ENCODE measurements at places on chromosomes 11 and 22.

GRCh38 chr11:14089690-14090462 is 127.4 kb downstream of the SPON1 start:
- no peak for DNase-seq

- no peak for DNase-seq
Observed at GRCh38 chr22:30919973-30920372, 48.6 kb downstream of the MORC2 start.

DNA sequence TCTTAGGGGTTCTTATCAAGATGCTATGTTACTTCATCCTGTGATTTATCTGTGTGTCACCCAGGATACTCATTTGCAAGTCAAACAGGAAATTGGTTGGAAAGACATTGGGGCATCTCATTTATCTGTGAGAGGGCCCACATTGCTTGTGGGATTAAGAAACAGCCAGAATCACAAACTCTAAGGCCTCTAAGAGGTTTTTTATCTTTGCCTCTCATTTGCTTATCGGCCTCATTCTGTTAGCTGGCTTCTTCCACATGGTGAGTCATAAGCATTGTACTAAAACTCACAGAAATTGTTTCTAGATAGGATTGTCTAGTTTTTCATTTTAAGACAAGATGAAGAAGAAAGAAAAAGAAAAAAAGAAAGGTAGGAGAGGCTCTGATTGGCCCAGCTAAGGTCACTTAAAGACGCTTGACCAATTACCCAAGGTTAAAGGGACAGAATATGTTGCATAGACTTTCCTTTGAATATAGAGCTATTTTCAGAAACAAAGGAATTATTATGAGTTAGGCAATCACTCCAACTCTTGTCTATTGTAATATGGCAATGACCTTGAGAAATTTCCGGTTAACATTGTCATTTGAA is 121.9 kb downstream of the ARHGAP42 start:
- no peak for DNase-seq

DNA sequence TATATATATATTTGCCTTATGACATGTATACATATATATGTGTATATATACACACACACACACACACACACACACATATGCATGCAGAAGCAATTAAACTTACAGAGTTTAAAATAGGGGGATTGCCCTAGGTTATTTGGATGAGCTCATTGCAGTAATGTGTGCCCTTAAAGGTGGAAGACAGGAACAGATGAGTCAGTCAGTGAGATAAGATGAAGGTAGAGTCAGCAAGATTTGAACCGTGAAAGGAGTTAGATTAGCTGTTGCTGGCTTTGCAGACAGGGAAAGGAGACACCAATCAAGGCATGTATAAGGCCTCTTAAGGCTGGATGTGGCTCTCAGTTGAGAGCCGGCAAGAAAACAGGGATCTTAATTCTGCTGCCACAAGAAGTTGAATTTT is 902.4 kb upstream of the RAG2 start:
- no peak for DNase-seq

DNA sequence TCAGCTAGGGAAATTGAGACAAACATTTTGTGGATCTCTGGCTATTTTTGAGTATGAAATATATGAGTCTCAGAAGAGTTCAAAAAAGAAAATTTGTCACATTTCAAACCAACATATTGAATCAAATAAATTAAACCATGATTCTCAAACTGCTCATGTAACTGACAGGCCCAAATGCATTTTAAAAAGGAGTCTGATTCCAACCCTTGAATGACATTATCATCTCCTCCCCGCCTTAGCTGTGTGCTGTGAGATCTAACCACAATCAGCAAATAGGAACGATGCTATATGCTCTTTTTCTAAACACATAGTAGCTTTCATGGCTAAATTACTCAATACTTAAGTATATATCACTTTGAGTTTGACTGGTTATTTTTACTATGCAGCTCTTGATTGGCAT is 57.1 kb downstream of the EFCAB6 start:
- no peak for DNase-seq

DNA sequence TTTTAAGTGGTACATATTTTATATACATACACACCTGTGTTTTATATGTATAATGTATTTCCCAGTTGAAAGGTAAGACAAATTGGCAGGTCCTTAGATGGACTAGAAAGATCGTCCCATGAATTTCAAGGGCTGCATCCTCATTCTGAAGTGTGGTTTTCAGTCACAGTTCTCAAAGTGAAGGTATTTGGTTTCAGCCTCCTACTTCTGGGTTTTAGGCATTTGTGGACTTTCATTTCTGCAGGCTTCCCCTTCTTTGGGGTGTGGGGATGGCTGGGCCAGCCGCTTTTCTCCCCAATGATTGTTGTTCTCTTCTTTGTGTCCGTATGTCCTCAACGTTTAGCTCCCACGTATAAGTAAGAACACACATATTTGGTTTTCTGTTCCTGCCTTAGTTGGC is 10.0 kb downstream of the DCPS start:
- DNase-seq: no peak

GRCh38 chr11:128735935-128736605 is 42.2 kb downstream of the FLI1 start:
- DNase-seq: no peak

DNA sequence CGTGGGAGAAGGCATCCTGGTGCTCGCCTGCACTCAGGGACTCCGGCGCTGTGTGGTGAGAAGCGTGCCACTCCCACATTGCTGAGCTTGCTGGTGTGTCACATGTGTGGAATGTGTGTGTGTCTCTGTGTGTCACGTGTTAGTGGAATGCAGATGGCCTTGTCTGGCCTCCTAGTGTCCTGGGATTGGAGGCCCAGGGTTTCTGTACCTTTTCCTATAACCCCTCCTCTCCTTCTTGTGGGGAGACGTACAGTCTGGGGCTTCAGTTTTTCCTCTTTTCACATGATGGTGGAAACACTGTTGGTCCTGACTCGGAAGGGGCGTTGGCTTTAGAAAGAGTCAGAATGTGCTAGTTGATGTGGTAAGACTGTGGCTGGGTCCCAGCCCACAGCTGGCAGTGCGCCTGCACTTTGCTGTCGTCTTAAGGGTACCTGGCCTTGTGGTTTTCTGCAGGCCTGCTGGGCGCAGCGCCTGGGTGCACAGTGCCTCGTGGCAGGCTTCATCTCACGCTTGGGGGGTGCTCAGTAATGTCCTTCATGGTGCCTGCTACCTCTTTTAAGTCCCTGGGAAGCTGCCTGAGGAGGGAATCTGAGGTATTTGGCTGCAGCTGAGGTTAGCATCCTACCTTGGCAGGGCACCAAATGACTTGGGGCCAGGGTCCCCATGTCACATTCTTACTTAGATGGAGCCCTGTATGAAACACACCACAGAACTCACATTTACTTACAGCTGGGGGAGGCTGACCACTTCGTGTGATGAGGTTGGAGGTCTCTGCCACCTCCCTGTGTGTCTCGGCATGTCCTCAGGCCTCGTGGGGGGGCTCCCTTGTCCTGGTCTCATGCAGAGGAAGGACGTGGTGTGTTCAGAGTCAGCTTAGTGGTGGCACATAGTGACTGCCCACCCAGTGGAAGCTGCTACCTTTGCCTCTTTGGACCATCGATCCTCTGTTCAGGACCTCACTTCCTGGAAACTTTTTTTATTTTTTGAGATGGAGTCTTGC is 61.9 kb downstream of the MED15 start:
- peak; percentile 87 for DNase-seq

GRCh38 chr11:94870422-94870821 is 102.3 kb downstream of the AMOTL1 start:
- no peak for DNase-seq

DNA sequence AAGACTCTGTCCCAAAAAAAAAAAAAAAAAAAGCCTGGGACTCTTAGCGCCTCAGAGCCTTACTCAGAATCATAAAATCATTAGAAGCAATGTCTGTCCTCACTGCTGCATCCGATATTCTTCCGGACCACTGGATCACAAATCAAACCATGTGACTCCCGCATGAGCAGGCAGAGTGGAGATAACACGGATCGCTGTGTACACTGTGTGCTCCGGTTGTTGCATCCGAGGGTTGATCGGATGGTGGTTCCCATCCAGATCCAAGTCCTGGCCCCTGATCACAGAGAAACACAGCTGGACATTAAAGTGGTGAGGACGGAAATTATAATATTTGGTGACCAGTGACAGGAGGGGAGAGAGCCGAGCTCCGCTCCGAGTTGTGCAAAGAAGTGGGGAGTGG is 9.7 kb upstream of the TXNRD2 start:
- no peak for DNase-seq

- DNase-seq: no peak
Observed at GRCh38 chr22:47057916-47058585, 295.6 kb downstream of the TBC1D22A start.

- no peak for DNase-seq
Observed at GRCh38 chr11:57134284-57134683, 47.5 kb upstream of the LRRC55 start.

GRCh38 chr22:31943206-31943977 is 943 bp upstream of the YWHAH start:
- DNase-seq: no peak

- no peak for DNase-seq
Observed at GRCh38 chr22:23137905-23138561, 3.8 kb downstream of the RSPH14 start.

DNA sequence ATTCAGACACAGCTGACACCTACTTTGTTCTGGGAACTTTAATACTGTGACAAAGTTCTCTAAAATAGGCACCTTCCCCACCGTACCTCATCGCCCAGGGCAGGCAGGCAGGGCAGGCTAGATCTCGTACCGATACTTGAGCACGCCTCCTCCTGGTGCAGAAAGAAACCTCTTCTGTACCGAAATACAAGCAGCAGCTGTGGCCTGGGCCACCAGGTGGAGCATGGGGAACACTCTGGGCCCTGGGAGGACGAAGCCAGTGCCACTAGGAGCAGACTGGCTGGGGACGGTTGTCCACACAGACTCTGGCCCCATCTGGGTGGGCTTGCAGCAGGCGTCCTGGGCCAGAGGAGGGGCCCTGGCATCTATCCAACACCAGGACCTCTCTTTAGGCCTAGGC is 12.8 kb downstream of the PMM1 start:
- DNase-seq: no peak

DNA sequence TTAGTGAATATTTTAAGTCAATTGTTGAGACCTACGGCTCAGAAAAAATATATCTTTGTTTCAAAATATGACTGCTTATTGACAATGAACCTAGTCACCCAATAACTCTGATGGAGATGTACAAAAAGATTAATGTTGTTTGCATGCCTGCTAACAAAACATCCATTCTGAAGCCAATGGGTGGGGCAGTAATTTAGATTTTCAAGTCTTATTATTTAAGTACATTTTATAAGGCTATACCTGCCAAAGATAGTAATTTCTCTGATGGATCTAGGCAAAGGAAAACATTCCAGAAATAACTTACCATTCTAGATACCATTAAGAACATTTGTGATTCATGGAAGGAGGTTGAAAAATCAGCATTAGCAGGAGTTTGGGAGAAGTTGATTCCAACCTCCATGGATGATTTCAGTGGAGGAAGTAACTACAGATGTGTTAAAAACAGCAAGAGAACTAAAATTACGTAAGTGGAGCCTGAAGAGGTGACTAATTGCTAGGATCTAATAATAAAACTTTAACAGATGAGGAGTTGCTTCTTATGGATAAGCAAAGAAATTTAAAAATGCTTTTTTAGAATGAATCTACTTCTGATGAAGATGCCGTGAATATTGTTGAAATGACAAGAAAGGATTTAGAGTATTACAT is 26.4 kb upstream of the OR8D2 start:
- no peak for DNase-seq

GRCh38 chr11:65505466-65506289 is 6.8 kb downstream of the MALAT1 start:
- no peak for DNase-seq

DNA sequence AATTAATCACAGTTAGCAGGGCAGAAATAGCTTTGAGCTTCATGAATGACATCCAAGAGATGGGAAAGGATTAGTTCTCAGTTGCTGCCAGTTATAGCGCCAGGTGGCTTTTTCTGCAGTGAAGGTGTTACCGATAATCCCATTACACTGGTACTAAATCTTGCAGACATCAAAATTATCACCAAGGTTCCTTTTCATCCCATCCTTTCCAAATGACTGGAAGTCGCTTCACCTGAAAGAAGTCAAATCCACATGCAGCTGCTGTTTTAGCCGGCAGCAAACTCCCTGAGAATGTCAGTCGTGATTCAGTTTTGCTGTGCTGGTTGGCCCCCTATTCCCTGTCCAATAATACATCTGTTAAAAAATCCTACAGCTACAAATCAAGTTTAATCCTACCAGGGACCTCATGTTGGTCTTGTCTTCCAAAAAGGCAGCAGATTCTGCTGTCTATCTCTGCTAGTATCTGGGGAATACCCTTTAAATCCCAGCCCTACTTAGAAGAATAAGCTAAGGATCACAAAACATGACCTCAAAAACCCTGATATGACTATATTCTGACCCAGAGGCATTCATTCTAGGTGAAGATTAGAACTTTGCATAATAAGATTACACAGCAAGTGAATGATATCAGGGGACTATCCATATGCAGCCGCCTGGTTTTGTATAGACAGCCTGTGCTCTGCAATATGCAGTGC is 31.7 kb downstream of the IMMP1L start:
- DNase-seq: no peak

DNA sequence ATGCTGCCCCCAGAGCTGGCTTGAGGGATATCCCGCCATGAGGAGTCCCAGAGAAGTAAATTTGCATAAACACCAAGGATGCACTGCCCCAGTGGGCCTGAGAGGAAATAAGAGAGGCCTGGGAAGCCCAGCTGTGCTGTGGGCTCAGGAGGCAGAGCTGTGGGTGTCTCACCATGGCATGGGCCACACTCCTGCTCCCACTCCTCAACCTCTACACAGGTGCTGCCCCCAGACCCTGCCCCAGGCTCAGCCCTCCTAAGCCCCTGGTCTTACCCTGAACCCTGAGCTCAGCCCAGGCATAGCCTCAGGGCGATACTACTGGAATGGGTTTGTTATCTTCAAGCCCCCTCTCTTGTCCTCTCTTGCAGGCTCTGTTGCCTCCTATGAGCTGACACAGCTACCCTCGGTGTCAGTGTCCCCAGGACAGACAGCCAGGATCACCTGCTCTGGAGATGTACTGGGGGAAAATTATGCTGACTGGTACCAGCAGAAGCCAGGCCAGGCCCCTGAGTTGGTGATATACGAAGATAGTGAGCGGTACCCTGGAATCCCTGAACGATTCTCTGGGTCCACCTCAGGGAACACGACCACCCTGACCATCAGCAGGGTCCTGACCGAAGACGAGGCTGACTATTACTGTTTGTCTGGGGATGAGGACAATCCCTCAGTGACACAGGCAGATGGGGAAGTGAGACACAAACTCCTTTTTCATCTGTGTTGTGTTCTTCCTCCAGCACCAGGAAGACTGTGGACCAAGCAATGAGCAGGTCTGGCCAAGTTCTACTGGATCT is 59.9 kb downstream of the GGTLC2 start:
- DNase-seq: no peak

- no peak for DNase-seq
Observed at GRCh38 chr11:64845129-64845775, 799 bp upstream of the CDC42BPG start.
